ENCODE measurements at places on chromosomes 7 and 10.

DNA sequence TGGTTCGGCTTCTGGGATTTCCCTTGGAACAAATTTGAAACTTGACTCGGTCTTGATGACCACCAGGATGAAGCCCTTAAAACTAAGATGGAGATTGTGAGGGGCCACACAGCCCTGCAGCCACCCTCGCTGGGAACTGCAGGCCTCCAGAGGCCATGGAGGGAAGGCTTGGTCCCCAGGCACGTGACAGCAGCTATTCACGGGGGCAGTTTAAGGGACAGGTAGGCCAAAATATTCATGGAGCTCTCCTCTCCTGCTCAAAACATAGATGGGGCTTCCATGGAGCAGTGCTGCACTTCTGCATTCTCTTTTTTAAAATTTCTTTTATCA lies 137.0 kb downstream of the ADCY1 start:
- no peak for DNase-seq

DNA sequence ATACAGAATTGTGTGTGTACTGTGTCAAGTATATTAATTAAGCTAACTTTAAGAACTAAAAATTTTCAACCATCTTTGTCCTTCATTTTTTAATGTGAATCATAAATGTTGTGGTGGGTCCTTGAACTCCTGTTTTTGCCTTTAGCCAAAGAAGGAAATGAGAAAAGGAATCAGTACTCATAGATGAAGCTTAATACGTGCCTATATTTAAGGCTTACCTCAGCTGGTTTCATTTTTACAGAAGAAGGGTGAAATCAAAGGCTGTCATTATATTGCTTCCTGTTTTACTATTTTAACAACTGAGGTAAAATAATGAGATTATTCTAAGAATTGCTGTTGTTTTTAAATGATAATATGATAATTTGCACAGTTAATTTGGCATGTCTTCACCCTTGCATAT lies 6.3 kb upstream of the SNX13 start:
- no peak for DNase-seq

DNA sequence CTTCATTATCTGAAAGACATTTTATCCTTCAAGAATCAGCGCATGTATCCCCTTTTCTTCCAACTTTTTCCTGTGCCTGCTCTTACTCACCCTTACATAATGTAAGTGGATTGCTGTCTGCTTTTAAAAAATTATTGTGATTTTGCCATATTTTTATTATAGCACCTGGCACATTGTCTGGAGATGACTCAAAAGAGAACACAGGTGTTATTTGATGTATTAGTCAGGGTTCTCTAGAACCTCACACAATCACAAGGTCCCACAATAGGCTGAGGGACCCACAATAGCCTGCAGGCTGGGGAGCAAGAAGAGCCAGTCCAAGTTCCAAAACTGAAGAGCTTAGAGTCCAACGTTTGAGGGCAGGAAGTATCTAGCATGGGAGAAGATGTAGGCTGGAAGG lies 390.0 kb downstream of the EXOC4 start:
- DNase-seq = no peak

- DNase-seq = peak; percentile 30
Observed at GRCh38 chr7:79090543-79090942, 362.9 kb downstream of the MAGI2 start.

GRCh38 chr7:8500286-8500685 lies 66.9 kb downstream of the NXPH1 start:
- DNase-seq = no peak

Measured in NCI-H2081 treated with DMSO at 0.1 percent for 48 hours (cell line).